ENCODE measurements at places on chromosomes 6 and 20.

DNA sequence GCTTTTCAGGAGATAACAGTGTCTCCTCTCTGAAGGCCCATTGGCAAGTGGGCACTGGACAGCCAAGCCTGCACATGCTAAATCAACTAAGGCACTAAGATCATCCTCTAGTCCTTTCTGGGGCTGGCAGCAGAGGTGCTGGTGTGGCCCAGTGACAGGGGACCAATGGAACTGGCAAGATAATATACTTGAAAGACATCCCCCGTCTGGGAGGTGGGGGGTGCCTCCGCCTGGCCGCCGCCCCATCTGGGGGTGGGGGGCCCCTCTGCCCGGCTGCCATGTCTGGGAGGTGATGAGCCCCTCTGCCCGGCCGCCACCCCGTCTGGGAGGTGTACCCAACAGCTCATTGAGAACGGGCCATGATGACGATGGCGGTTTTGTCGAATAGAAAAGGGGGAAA is 223.3 kb downstream of the UNC5CL start:
- DNase-seq, result no peak

DNA sequence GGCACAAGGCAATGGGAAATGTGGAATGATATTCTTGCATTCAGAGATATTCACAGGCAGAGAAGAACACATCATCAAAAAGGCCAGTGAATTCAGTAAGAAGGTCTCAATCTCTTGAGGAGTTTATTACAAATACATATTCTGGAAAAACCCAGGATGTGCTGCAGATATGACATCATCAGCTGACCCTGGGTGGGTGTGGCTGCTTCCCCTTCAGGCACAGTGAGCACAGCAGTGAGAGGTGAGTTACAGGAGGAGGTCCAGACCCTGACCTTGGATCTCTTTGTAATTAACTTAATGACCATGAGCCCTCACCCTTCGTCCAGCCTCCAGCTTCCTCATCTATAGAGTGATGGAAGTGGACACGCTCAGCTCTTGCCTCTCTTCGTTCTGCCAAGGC is 147.5 kb upstream of the SYNDIG1 start:
- DNase-seq, result no peak

- no peak for DNase-seq
Measured at GRCh38 chr6:155880900-155881299, 425.3 kb upstream of the NOX3 start.

- no peak for DNase-seq
Measured at GRCh38 chr6:106630366-106630765, 988 bp downstream of the QRSL1 start.

- no peak for DNase-seq
Measured at GRCh38 chr6:99458319-99458718, 33.2 kb upstream of the PNISR start.

DNA sequence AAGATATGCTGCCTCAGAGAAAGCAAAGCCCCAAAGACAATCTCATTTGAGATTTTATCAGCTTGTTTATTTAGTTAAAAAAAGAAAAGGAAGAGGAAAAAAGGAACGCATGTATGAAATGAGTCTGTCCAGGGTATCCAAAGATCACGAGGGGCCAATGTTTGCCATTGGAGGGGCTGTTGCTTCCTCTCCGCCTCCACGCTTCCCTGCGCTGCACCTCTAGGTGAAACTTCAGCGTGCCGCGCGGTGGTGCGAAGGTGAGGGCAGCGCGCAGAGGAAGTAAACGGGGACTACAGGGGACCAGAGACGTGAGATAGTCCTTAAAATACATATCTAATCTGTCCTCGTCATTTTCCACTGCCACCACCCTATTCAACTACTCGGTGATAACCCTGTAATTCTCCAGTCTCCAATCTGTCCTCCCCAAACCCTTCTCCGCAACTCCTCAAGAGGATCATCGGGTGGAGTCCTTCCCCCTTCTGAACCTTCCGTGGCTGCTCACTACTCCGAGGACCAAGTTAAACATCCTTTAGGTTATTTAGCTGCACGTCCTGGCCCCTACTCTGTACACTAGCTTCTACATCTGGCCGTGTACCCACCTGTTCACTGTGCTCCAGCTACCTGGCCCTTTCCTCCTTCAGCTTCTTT is 1.1 kb upstream of the DCBLD1 start:
- DNase-seq, result no peak

- no peak for DNase-seq
Measured at GRCh38 chr20:49843139-49843538, 30.5 kb downstream of the SLC9A8 start.

- DNase-seq, result peak; percentile 100
Measured at GRCh38 chr6:37244430-37245310, 12.9 kb upstream of the TBC1D22B start.

GRCh38 chr20:3800256-3800877 is 4.3 kb downstream of the CDC25B start:
- no peak for DNase-seq

GRCh38 chr20:52760791-52761190 is 211.4 kb upstream of the TSHZ2 start:
- DNase-seq, result no peak

- DNase-seq, result no peak
Measured at GRCh38 chr20:24954566-24954965, 5.5 kb downstream of the CST7 start.

- no peak for DNase-seq
Measured at GRCh38 chr6:16007146-16007545, 121.7 kb upstream of the MYLIP start.

- DNase-seq, result no peak
Measured at GRCh38 chr6:41720262-41720620, 15.2 kb downstream of the TFEB start.

DNA sequence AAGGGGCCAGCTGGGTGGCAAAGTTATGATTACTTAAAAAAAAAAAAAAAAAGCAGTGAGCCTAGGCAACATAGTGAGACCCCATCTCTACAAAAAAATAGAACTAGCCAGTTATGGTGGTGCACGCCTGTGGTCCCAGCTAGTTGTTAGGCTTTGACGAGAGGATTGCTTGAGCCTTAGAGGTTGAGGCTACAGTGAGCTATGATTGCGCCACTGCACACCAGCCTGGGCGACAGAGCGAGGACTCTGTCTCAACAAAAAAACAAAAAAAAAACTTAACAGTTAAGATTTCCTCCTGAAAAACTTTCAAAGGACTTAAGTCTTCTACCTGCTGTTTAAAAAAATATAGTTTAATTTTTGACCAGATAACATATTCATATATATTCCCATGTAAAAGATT is 2.4 kb downstream of the GTSF1L start:
- no peak for DNase-seq

DNA sequence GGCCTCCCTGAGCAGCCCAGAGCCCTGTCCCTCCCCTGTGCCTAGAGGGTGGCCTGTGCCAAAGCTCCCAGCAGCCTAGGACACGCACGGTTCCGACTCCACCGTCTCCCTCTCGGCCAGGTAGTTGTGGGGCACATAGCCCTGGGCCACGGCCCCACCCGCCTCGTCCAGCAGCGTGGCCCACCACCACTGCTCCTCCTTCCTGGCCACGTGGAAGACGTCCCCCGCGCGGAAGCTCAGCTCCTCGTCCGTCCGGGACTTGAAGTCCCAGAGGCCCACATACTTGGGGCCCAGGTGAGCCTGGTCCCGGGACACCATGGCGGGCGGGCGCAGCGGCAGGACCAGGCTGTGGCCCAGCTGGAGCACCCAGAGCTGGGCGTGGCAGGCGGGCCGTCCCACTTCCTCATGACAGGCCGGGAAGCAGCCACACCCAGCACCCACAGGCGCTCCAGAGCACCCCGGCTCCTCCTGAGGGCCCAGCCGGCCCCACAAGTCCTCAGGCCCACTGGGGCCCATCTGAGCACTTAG is at the start of gene PTK6:
Gene PTK6 (minus strand): TSS at position 380 of the 528 bp plus-strand sequence. CDS start 62 bp downstream, at position 318.
- DNase-seq, result no peak

GRCh38 chr20:1301031-1301529 is 27.9 kb downstream of the SDCBP2 start:
- DNase-seq, result no peak

DNA sequence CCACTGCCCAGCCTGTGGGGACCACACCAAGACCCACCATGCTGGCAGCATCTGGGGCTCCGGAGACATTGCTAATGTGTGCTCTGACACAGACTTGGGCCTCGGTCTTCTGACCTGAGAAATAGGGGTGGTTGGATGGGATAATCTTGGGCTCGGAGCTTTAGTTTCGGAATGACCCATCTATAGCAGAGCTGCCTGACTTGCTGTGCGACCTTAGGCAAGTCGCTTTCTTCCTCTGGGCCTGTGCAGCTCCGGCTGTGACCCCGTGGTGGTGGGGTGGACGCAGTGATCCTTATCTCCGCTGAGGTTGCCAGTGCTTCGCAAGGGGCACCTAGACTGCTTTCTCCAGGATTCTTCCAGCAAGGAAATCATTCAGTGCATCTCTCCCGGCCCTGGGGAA is 43.7 kb downstream of the CEBPB start:
- DNase-seq, result no peak

GRCh38 chr20:61236713-61237112 is 15.3 kb upstream of the CDH4 start:
- no peak for DNase-seq

- no peak for DNase-seq
Measured at GRCh38 chr20:42005211-42005610, 387.0 kb upstream of the CHD6 start.

GRCh38 chr20:8066662-8067061 is 47.1 kb upstream of the TMX4 start:
- DNase-seq, result no peak

DNA sequence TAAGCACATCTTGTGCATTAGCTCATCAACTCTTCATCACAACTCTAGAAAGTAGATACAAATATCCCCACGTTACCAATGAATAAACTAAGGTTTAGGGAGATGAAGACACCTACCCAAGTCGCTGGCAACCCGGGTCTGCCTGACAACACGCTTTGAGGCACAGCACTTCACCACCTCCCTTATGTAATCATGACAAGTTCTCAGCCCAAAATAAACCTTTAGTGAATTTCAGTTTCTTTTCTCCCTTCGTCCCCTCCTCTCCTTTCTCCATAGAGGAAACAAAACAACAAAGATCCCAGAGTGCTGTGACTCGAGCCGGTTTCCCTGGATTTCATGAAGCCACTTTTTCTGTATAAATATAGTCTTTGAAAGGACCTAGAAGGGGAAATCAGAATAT is 105.4 kb downstream of the MAFB start:
- DNase-seq, result no peak

- no peak for DNase-seq
Measured at GRCh38 chr6:70860045-70860444, 96.8 kb downstream of the B3GAT2 start.

Data from brain pericyte (primary cell).